Left cardiac atrium (tissue), 4 donors: ENCODE measurements at places on chromosomes 7 and 10. TPM values are rescaled to one million over a fixed set of nuclear protein-coding genes. Genes with fewer than 3 reads are reported as not detected.

DNA sequence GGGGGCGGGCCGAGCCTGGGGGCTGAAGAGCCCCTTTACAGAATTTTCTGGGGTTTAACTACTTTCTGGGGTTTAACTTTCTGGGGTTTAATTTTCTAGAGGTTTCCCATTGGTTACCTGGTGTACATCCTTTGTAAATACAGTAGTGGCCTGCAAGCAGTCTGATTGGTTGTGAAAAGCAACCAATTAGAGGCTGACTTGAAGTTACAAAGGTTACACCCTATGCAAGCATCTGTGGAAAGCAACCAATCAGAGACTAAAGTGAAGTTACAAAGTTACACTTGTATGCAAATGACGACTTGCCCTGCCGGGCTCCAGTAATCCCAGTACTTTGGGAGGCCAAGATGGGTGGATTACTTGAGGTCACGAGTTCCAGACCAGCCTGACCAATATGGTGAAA is 27.4 kb downstream of the GTF2I start:
- DNase-seq = no peak

The SEMA3E gene
- total RNA-seq = 0.21 TPM

The CLDN4 gene
- 0.71 TPM for total RNA-seq

DNA sequence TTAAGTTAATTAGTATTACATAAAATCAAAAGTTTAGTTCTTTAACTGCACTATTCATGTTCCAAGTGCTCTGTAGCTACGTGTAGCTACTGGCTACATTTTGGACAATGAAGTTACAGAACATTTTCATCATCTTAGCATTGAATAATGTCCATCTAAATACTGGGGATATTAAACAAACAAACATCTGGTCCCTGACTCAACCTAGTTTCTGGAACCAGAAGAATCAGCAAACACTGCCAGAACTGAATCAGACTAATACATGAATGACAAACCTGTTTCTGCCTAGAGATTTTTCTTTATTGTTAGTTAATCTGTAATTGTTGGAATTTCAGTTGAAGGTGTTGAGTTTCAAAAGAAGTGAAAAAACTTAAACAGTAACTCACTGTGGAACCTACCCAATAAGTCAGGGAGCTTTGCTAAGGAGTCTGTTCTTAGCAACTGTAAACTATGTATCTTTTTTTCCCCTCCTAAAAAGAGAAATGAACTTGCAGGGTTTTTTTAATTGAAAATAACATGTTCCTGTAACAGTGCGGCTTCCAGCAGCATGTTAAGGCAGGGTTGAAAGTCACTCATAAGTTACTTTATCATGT is 58.3 kb downstream of the CDK13 start:
- DNase-seq = no peak

GRCh38 chr7:36546331-36546730 is 156.7 kb downstream of the ANLN start:
- no peak for DNase-seq

DNA sequence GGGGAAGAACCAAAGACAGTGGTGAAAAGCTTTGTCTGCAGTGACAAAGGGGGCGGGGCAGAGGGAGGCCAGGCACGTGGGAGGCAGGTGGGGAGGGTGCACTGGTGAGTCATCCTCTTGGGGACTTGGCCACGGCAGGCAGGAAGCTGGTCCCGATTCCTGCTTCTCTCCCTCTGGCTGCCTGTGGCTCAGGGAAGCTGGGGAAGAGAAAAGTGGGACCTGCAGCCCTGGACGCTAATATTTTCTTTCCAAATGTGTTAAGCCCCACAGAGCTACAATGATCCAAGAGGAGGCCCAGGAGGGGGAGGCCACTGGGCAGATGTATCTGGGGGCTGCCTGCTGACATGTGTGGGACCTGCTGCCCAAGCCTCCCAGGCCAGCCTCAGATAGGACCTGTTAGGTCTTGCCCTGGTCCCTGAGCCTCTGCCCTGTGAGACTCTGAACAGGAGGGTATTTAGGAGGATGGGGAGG is 231.8 kb downstream of the KCNMA1 start:
- DNase-seq = peak; percentile 54

- no peak for DNase-seq
These were observed 2.0 kb upstream of the ARPC1B start for GRCh38 chr7:99372275-99373090.

The HSPB1 gene
- 2,127 TPM for total RNA-seq

DNA sequence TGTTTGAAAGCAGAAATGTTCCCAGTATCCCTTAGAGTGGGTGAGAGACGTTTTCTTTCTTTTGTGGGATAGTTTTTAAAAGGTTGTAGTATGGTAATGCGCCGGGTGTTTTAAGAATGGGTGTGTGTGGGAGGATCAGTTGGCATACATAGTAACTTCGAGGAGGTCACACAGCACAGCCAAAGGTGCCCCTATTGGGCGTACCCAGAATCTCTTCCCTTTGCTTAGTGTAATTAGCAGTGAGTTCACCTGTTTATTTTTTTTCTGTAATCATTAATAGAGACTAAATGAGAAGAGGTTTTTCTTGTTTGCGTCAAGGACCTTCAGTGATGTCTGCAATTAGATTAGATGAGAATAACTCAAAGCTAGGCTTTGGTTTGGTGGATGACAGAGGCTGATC is 1.5 kb downstream of the PLEKHA8 start:
- DNase-seq = no peak

DNA sequence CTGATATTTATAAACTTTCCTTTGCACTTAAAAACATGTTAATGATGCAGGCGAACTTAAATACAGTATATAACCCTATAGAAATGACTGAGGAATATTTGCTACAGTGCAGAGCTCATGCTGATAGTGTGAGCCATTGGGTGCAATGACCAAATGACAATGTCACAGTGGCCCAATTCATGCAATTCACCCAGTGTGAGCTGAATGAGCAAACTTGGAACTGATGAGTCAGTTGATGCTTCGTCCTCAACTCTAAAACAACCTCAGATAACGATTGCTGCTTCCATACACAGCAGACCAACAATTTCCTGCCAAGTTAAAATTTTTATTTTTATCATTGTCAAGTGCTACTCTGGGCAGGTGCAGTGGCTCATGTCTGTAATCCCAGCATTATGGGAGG is 12.1 kb upstream of the ZC3HAV1L start:
- DNase-seq = no peak

The CALHM3 gene
- total RNA-seq = not detected

- no peak for DNase-seq
These were observed 21.4 kb upstream of the MGMT start for GRCh38 chr10:129445436-129446182.

The MACC1 gene
- total RNA-seq = 0.06 TPM

DNA sequence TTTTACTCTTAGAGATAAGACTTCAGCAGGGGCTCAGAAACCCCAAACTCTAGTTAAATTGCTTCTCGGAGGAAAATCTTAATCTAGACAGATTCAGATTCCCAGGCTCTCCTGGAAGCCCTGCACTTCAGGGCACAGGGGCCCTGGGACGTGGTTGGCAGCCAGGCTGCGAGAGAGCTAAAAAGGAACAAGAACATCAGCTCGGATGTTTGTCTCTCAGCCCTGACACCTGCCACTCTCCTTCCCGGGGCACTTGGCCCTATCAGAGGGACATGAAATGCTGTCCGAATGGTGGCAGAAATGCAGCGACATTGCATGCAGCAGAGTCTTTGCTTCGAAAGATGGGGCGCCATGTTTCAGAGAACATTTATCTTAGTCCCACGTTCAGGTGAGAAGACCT is 166.8 kb downstream of the CCDC3 start:
- DNase-seq = no peak

The TMEM130 gene
- total RNA-seq = 0.27 TPM

DNA sequence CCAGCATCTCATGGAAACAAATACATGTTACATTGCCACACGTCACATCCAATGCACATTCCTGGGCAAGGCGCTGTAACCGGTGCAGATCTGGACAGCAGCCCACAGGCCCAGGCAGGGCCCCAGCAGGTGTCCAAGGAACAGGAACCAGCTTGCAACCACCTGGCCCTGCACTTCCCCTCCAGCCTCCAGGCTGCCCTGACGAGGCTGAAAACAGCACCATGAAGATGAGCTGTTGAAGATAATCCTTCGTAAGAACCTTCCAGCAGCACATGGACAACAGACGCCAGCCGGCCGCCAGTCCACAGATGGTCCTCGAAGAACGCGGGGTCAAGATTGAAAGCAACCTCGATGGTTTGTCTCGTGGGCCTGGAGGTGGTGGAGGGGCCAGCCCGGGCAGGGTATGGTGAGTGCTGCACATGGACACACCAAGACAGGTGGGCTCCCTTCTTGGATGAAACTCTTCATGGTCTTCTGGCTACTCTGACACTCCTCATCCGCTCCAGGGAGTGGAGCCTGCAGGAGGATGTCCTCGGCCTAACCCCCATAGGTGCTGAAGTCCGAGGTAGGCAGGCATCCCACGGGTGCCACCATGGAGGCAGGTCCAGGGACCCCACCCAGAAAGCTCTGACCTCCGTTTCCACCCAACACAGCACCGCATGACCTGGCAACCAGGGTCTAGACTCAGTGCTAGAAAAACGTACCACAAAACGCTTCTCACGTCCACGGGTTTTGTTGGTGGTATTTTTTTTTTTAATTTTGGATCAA is 22.9 kb downstream of the PDGFA start:
- DNase-seq = no peak

The FOXP2 gene
- total RNA-seq = 5.5 TPM

- DNase-seq = no peak
These were observed 2.4 kb upstream of the SYCE1 start for GRCh38 chr10:133567609-133568286.

DNA sequence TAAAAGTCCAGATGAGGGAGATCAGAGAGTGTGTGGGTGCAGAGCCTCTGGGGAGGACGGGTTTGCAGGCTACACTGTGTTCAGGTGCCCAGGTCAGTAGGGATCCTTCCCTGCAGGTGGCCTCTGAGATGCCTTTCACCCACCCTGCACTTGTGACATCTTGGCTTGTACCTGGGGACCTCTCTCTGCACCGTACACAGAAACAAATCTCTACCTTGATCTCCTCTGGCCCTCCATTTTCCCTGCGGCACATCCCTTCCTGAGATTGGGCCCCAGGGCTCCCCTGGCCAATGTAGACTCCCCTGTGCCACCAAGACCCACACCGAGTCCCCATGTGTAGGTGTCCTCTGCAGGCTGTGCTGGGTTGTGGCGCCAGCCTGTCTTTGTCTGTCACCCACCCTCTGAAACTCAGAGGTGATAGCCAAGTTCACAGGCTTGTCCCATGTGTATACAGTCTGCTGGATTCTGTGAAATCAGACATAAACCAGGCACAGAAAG is 140.6 kb downstream of the PTPN20 start:
- no peak for DNase-seq

DNA sequence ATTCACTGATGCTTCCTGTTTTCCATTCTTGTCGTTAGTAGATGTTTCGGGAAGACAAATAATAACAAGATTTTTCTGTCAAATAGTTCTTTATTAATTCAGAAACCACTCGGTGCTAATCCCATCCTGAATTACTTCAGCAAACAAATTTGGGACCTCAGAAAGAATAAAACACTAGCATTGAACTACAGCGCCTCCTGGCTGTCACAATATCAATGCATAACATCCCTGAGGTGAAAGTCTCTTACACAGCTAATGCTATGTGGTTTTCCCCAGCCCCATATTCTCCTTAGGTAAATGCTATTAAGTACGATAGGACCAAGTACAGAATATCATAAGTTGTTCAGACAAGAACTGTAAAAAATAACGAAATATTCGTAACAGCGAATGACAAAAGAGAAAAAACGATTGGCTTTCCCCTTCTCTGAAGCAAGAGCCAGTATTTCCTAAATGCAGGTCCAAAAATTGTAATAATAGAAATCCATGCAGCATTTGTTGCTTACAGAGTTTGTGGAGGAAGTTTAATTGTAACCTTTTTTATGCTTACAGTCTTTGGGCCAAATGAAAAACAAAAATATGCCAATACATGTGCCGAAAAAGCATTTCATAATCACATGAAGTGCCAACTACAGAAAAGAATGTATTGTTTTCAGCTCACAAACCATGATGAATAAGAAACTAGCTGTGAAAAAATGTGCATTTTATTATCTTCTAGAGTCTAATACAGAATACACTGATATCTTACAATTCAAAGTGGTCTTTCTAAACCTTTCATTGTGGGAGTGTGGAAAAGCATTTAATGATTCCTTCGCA is 47.3 kb downstream of the MYPN start:
- DNase-seq = peak; percentile 55

The OR2A42 gene
- total RNA-seq = 0.10 TPM

DNA sequence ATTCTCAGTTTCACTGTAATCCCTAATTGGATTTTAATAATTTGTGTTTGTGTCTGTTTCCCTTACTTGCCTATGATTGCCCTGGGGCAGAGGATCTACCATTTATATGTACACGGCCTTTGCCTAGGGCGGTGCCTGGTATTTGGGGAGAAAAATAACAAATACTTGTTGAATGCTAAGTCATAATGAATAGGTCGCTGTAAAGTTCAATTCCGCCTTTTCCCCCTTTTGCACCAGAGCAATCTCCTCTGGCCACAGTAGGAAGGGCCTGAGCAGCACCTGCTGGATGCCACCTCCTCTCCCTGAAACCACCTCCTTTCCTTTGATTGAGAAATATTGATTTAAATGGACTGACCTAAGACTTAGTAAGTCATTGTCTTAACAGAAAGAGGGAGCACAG is 70.2 kb downstream of the RHOBTB1 start:
- no peak for DNase-seq

DNA sequence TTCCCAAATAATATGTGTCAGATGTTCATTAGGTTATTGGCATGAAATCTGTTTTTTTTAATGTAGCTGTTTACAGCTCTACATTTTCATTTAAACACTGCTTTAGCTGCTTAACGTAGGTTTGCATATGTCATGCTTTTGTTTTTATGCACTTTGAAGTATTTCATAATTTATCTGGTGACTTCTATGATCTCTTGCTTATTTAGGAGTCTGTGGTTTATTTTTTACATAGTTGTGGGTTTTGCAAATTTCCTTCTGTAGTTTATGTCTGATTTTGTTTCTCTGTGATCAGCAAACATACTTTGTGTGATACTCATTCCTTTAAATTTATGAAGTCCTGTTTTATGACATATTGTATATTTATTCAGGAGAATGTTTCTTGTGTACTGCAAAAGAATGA is 606.5 kb upstream of the PFKP start:
- DNase-seq = no peak

DNA sequence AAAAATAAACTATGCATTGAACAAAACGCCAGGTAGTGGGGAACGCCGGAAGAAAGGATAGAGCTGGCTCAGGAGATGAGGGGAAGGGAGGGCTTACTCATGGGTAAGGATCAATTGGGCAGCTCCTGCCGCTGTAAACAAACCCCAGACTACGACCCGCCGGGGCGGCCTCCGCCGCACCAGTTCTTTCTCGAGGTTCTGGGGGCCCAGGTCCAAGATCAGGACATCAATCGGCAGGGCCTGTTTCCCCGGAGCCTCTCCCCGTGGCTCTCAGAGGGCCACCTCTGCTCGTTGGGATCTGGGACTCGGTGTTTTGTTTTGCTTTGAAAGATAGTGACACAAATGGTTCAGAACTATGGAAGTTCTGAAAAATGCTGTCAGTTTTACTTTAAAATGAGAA is 140.4 kb downstream of the ELFN1 start:
- DNase-seq = no peak

DNA sequence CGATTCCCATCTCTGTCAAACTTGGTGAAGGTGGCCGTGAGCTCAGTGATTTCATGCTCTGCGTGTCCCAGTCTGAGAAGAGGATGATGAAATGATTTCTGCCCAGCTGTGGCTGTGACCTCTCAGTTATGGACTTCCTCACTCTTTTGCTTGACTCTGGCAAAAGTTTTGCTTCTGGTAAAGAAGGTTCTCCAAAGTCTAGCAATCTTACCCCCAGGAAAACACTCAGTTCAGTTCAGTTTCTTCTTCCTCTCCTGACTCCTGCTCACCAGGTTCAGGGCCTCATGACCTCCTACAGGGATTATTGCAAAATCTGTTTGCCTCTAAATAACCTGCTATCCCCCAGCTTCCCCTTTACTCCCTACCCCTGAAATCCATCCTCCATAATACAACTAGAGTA is 4.9 kb upstream of the BLOC1S2 start:
- DNase-seq = no peak
